ENCODE measurements at places on chromosomes 7 and 10.

- DNase-seq: no peak
Observed at GRCh38 chr10:53808677-53809372, 992.2 kb downstream of the PCDH15 start.

GRCh38 chr7:37526623-37527022, 78.0 kb upstream of the ELMO1 start:
- DNase-seq: no peak

DNA sequence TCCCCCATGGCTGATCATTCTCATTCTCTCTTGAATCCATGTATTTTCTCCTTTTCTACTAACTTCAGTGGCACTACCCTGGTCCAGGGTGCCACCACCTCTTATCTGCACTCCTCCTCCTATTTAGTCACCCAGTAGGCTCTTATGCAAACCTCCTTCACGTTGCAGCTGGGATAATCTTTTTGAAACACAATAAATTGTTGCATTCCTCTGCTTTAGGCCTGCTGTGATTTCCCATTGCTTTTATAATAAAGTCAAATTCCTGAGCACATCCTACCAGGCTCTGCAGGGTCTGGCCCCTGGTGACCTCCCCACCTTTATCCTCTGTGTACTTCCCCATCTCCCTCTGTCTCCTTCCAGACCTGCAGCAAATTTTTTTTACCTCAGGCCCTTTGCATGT, 112.7 kb upstream of the KIAA1217 start:
- no peak for DNase-seq

GRCh38 chr10:516764-517163, 172.7 kb downstream of the DIP2C start:
- DNase-seq: no peak

DNA sequence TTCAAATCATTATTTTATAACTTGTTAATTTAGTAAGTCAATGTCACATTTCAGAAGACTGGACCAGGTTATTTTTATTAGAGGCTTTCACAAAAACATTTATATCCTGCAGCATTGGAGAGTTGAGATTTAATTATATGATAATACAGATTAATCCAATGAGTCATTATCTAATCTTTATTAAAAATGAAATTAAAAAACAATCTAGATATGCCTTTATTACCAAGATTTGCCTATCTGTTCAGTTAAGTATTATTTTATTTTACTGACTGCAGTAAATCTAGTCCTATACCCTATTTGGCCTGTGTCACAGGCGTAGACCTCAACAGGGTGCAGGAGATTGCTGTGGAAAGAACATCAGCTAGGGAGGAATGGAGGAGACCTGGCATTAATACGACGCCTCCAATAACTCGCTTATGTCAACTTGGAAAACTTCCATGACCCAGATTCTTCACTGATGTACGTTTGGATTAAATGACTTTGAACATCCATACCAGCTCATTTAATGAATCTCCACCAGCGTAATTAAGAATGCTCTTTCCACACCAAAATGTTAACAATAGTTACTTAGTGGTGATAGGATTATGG, 18.2 kb downstream of the PAXIP1 start:
- DNase-seq: no peak

DNA sequence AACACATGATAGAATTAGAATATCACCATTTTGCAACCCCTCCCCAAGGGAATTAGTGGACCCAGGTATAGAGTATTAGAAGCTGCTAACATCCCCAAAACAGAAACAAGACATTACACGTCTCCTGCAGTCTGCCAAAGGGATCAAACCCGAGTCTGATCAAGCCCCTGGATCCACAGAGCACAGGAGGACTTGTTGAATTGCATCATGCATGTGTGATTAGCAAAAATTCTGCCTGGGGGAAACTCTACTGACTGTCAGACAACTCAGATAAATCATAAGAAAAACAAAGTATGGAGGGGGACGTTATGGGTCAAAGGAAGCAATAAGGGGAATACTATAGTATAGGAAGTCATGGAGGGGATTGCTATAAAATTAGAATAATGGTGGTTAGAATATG, 116.8 kb upstream of the FGFR2 start:
- no peak for DNase-seq

DNA sequence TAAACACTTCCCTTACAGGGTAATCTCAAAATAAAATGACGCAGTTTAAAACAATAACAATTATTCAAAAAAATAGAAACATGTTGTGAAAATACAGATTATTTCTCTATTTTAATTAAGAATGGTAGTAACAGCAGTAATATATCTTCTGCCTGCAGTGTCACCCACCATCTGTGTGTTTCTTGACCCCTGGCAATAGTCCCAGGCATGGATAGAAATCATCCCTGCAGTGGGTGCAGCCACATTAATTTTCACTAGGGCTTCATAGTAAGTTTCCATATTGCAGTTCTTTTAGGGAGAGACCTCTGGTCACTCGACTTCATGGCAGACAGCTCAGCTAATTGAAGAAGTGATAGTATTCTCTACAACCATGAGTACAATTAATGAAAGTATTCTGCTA, 470.1 kb upstream of the TEX47 start:
- no peak for DNase-seq

DNA sequence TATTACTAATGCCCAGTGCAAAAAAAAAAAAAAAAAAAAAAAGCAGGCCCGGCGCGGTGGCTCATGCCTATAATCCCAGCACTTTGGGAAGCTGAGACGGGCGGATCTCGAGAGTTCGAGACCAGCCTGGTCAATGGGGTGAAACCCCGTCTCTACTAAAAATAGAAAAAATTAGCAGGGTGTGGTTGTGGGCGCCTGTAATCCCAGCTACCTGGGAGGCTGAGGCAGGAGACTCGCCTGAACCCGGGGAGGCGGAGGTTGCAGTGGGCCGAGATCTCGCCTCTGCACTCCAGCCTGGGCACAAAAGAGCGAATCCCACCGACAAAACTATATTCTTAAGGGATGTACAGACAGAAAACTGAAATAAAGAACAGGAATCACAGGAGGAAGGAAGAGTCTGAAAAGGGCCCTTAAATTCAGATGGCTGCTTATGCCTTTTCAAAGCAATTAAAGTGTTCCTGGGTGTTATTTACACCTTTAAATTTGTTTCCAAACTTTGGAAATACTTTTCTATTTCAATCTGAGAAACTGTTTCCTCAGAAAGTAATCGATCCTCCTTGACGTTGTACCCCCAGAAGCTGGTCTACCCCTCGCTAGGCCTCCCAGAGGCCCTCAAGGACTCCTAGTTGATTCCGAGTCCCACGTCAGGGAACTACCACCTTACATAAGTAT, 2.0 kb upstream of the KMT2E start:
- no peak for DNase-seq

DNA sequence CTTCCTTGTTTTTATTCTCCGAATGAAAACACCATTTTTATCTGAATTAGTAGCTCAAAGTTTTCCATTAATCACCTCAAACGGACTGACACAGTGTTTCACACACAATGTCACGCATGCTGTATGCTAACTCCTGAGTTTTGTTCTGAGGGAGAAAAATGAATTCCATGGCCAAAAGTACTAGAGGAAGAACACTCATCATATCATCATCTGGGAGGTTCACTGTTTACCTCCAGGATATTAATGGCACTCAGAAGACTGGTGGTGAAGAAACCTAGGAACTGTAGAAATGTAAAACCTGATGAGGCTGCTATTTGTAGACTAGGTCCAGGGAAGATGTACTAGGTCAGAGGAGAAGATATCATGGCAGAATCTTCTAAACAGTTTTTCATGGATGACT, 395.6 kb upstream of the ETV1 start:
- no peak for DNase-seq

- DNase-seq: no peak
Observed at GRCh38 chr10:44818041-44818649, 93.0 kb upstream of the TMEM72 start.

DNA sequence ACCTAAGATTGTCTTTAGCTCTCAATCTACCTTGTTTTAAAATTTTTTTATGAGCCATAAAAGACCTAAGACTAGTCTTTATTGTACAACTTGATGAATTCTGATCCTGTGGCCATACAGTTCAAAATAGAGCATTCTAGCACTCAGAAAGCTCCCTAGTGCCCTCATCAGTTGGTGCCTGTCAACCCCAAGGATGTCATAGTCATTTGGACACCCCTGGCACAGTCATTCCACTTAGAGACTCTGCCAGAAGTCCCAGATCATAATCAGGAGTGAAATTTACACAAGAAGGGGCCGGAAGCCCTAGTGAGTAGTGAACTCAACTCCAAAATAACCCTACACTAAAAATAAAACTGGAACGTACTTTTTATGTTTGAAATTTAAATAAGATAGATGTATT, 80.0 kb upstream of the INSIG1 start:
- DNase-seq: no peak

GRCh38 chr10:58065529-58065815, 202.2 kb downstream of the IPMK start:
- DNase-seq: no peak

DNA sequence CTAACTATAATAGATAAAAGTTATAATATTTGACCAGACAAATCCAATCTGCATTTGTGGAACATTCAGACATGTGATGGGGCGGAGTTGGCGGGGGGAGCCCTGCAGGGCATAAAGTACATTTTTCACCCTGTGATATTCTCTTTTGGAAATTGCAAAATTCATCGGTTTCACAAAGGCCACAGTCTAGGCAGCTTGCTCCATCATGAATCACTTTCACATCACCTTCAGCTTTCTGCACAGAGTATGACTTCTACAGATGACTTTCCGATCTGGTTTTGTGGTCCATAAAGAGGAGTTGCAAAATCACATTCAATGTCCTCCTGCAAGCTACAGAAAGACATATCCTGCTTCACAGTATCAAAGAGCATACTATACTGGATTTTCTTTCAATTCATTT, 51.4 kb upstream of the APBB1IP start:
- no peak for DNase-seq

DNA sequence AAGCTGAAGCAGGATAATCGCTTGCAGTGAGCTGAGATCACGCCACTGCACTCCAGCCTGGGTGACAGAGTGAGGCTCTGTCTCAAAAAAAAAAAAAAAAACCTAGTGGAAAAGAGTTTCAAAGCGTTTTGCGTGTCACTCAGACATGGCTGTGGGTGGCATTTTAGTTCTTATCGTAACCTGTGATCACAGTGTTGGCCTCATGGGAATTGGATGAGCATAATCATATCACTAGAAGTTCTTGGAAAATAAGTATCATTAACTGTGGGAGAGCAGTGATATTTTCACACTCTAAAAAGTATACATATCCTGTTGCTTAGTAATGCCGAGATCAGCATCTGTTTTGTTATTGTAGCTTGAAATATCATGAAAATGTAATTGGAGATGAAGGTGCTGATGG, 92.6 kb downstream of the CREM start:
- no peak for DNase-seq

- DNase-seq: no peak
Observed at GRCh38 chr7:150737265-150738055, at the start of gene GIMAP5. Gene GIMAP5 (plus strand): TSS chr7:150737418. CDS start chr7:150740885, 3,467 bp downstream.

- no peak for DNase-seq
Observed at GRCh38 chr10:100022403-100022802, 12.7 kb upstream of the DNMBP start.

GRCh38 chr10:36759141-36759805, 366.1 kb upstream of the ANKRD30A start:
- no peak for DNase-seq

- DNase-seq: no peak
Observed at GRCh38 chr10:69787681-69788080, 14.0 kb upstream of the COL13A1 start.

GRCh38 chr7:105838627-105839231, 37.7 kb downstream of the ATXN7L1 start:
- peak; percentile 32 for DNase-seq

GRCh38 chr10:69657430-69657829, 27.4 kb downstream of the FAM241B start:
- DNase-seq: no peak

DNA sequence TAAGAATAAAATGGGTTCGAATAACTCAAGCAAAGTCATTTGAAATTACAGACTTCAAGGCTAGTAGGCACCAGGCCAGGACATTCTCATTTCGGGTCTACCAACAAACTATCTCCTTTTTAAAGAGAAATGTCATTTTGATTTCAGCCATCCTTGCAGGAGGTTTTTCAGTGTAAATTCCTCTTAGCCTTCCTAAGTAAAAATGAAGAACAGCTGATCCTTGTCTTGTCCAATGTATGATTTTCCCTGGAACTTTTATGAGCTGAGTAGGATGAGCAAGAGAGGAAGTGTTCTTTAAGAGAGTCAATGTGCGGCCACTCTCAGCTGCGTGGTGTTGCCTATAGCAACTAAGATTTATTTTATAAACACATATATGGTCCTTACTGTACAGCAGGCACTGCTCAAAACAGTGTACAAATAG, 110.1 kb downstream of the PLCE1 start:
- DNase-seq: no peak

DNA sequence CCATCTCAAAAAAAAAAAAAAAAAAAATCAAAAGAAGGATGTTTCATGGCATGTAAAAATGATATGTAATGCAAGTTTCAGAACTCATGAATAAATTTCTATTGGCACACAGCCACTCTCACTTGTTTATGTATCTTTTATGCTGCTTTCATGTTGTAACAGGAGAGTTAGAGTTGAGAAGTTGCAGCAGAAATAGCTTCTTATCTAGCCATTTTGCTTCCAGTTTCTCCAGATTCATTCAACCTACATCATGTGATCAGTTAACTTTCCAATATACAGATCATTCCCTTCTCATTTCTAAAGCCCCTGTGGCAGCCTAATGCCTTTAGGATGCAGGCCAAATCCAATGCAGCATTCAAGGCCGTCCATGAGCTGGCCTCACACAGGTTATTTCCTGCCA, 30.4 kb downstream of the ZNF786 start:
- no peak for DNase-seq

- DNase-seq: no peak
Observed at GRCh38 chr7:2043316-2044039, 189.3 kb downstream of the MAD1L1 start.

Measured in DMS153 (cell line).